ENCODE measurements at places on chromosomes 6 and 20.
A peak's percentile ranks its signal among the peaks of the same experiment; 100 is the strongest.

DNA sequence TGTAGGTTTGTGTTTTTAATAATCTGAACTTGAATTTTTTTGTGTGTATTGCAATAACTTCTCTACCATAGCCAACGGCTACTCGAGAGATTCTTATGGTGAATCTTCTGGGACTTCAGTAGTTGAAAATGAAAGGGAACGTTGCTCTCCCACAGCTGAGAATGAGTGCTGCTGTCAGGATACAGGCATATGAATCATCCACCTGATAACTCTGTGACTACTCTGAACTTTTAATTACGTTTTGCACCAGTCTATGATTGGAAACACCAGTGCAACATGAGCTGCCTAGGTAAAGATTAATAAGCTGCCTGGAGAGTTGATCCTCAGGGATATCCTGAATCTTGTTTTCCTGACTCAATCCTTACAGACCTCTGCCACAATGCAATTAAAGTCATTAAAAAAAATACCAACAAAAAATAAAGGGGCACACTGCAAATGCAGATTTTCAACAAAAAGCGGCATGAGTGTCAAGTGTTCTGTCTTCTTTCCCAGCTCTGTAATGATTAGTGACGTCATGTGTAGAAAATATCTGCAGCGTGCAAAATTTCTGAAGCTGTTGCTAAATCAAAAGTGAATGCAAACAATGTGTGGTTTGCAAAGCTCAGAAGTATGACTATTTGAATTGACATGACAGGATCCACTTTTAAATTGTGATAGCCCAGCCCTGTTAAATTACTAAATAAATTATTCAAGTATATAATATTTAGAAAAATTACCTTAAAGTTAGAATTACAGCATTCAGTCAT, 432.2 kb downstream of the HTR1B start:
- DNase-seq, result no peak

DNA sequence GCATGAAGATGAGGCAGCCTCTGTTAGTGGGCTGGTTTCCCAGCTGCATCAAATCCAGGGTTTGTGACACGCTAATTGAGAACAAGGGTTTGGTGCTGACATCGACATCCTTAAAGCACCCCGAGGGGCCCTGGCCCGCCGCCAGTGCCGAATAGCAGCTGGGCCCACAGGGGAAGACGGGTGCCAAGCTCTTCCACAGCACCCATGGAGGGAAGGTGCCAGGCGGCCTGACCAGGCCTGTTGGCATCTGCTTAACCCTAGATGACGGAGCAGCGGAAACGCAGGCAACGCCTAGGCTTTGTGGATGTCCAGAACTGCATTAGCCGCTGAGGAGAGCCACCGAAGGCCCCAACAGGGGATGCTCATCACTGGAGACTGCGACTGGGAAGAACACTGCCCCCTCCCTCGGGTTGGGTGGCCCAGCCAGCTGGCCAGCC, 16.0 kb downstream of the UQCC2 start:
- DNase-seq, result no peak

GRCh38 chr6:80433010-80433672, 326.7 kb downstream of the BCKDHB start:
- no peak for DNase-seq

DNA sequence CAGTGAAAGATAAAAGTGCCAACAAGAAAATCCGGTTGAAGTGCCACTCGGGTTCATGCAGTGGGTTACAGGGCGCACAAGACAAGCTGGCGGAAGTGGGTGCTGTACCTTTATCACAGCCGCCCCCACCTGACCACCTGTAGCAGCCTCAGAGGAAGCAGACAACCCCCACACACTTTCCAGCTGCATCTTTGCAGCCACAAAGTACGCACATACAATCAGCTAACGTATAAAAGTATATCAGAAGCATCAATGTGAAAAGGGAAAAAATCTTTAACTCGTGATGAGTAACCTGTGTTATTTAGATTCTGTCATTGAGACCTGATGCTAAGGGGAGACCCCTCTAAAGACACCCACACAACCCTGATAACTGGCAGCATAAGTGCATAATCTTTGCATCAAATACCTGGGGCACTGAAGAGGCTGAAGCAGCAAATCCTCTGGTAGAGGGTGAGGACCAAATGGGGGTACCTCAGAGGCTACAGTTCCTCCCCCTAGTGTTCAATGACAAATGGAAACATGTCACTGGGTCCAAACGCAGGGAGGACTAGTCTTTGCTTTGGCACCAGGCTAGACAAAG, 22.1 kb downstream of the BACH2 start:
- DNase-seq, result peak; percentile 95

DNA sequence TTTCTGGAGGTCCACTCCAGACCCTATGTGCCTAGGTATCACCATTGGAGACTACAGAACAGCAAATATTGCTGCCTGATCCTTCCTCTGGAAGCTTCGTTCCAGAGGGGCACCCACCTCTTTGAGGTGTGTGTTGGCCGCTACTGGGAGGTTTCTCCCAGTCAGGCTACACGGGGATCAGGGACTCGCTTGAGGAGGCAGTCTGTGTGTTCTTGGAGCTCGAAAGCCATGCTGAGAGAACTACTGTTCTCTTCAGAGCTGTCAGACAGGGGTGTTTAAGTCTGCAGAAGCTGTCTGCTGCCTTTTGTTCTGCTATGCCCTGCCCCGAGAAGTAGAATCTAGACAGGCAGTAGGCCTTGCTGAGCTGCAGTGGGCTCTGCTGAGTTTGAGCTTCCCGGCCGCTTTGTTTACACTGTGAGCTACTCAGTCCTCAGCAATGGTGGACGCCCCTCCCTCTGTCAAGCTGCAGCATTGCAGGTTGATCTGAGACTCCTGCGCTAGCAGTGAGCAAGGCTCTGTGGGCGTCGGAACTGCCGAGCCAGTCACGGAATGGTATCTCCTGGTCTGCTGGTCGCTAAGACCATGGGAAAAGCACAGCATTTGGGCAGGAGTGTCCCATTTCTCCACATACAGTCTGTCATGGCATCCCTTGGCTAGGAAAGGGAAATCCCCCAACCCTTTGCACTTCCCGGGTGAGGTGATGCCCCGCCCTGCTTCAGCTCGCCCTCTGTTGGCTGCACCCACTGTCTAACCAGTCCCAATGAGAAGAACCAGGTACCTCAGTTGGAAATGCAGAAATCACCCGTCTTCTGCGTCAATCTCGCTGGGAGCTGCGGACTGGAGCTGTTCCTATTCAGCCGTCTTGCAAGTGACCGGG, 32.5 kb upstream of the ASCC3 start:
- no peak for DNase-seq

DNA sequence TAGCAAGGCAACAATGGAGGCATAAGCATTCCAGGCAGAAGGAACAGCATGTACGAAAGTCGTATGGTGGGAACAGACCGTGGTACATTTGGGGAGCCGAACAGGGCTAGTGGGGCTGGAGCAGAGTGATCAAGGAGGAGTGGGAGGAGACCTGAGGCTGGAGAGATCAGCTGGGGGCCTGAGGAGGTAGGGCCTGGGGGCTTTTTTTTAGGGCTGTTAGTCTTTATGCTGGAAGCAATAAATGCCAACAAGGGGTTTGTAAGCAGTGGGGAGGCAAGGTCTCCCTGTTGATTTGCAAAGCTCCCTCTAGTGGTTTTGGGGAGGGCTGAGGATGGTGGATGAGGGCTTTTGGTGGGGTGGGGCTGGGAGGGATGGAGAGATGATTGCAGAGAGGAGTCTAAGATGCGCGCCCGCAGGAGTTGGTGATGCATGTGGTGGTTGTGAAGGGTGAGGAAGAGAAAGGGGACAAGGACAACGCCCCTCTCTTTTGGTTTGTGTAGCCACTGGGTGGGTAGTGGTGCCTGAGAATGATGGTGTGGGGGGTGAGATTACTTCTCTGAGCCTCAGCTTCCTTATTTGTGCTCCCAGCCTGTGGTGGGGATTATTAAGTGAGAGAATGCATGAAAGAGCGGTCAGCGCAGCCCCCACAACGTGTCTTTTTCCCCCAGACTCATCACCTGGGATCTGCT, 74.1 kb upstream of the TOX2 start:
- DNase-seq, result peak; percentile 1

DNA sequence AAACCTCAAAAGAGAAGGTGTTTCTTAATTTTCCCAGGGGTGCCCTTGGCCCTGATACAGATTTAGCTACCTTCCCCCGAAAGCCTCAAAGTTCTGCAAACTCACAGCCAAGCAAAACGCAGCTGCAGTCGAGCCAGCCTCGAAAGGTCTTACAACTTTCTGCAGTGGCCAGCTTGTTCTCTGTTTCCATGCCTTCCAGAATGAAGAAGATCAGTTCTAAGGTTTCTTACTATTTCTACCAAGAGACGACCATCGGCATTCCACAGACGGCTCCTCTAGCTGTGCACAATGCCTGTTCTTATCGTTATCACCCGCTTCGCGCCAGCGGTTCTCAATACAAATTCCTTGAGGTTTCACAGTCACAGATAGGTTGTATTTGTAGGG, 28.5 kb upstream of the CCR6 start:
- no peak for DNase-seq

DNA sequence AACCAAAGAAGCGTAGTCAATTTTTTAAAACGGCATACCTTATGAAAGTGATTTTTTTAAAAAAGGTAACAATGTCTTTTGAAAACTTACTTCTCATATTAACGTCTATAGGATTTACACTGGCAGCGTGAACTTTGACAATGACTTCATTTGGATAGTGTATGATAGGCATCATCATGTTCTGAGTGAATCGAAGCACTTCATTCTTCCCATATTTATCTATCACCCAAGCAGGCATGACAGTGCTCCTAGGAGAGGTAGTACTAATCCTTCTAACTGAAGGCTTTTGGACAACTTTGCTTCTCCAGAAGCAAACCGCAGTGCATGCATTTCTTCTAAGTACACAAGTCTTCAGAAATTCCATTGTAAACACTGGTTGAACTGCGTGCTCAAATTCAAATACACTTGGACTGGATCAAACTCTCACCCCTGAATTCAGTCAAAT, 618 bp downstream of the RTN4IP1 start:
- no peak for DNase-seq

- no peak for DNase-seq
Observed at GRCh38 chr6:136225496-136225895, 24.6 kb downstream of the MTFR2 start.

GRCh38 chr6:10461850-10462249, 47.0 kb upstream of the TFAP2A start:
- no peak for DNase-seq

- DNase-seq, result no peak
Observed at GRCh38 chr6:122565708-122566107, 44.5 kb upstream of the PKIB start.

- DNase-seq, result no peak
Observed at GRCh38 chr6:157280157-157280556, 43.2 kb downstream of the TMEM242 start.

GRCh38 chr20:19973961-19974629, 43.1 kb upstream of the NAA20 start:
- DNase-seq, result no peak

GRCh38 chr6:20939161-20939775, 405.0 kb downstream of the CDKAL1 start:
- no peak for DNase-seq

DNA sequence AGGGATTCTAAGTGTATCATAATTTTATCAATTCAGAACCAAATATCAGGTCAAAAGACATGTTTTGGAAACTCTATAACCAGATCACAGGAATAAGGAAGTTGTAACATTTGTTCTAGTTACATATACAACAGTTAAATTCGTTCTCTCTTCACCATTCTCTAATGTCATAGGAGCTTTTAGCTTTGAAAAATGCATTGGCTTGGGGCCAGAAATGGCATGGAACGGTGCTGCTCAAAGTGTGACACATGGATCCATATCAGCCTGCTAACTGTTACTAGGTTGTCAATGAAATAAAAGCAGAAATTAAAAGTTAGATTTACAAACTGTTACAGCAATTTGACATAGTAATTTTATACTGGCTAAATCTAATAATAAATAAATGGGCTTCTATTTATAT, 120.3 kb downstream of the LCA5 start:
- no peak for DNase-seq

DNA sequence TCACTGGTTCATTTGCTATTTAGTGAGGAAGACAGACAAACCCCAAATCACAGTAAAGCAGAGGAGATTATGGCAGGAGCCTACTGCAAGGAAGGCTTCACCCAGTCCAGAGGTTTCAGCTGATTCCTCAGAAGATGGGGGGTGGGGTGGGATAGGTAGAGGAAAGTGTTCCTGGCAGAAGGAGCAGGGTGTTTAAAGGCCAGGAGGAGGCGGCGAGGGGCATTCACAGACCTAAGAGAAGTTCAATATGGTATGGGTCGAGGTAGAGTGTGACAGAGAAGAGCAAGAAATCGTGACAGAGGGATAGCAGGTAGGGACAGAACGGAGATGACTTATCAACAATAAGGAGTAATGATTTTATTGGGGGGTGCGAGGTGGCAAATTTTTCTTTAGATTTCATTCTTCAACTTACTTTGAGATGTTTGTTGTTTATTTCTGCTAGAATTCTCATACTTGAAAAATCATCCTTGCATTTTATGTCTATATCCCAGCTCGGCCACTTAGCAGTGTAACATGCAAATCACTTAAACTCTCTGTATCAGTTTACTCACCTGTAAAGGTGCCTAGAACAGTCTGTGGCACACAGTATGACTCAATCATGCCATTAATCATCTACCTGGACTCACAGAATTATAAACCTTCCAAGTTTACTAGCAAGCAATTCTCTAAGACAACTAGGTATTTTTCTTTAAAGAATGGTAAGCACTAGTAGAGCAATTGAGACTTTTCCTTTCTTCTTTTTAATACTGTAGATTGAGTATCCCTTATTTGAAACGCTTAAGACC, 176.7 kb downstream of the REV3L start:
- no peak for DNase-seq

GRCh38 chr6:125228981-125229479, 72.7 kb downstream of the HDDC2 start:
- no peak for DNase-seq

DNA sequence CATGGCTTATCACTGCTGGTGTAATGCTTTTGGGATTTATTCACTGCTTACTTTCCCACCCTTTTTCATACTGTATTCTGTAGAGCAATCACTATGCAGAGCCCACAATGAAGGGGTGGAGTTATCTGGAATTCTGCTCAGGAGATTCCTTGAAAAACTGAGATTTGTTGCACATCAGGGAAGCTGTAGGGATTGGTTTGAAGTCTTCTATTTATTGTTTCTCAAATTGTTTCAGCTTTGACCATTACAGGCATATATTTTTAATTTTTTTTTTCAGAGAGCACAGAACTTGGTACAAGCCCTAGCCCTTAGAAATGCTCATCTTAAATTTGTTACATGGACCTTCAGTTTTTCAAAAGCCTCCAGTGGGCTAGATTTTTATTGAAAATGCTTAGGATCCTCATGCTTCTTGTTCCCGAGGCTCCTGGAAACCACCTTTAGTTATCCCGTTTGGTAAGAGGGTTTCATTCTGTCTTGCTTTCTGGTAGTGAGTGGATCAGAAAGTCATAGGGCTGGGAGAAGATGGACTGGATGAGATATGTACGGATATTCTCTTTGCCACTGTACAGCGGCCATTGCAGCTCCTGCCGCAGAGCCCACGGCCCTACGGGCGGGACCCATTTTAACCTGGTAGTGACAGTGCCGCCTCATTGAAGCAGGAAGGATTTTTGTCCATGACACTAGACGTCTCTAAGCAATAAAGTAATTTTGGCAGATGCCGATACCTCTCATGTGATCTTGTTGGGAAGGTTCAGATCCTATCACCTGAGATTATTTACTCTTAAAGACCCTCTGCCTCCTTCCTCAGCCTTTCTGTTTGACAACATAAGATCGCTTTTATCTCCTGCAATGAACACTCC, 45.3 kb upstream of the ZNF184 start:
- no peak for DNase-seq
